Dermis blood vessel endothelial cell (primary cell): ENCODE measurements at places on chromosomes 16 and 17.
A peak's percentile ranks its signal among the peaks of the same experiment; 100 is the strongest.

DNA sequence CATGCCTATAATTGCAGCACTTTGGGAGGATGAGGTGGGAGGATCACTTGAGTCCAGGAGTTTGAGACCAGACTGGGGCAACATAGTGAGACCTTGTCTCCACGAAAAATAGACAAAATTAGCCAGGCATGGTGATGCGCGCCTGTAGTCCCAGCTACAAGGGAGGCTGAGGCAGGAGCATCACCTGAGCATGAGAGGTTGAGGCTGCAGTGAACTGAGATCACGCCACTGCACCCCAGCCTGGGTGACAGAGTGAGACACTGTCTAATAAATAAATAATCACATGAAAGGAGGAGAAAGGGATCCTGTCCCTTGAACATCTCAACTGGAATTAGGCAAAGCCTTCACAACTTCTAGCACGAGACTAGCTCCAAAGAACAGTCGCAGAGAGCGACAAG is 53.2 kb downstream of the TEKT5 start:
- DNase-seq, result no peak

DNA sequence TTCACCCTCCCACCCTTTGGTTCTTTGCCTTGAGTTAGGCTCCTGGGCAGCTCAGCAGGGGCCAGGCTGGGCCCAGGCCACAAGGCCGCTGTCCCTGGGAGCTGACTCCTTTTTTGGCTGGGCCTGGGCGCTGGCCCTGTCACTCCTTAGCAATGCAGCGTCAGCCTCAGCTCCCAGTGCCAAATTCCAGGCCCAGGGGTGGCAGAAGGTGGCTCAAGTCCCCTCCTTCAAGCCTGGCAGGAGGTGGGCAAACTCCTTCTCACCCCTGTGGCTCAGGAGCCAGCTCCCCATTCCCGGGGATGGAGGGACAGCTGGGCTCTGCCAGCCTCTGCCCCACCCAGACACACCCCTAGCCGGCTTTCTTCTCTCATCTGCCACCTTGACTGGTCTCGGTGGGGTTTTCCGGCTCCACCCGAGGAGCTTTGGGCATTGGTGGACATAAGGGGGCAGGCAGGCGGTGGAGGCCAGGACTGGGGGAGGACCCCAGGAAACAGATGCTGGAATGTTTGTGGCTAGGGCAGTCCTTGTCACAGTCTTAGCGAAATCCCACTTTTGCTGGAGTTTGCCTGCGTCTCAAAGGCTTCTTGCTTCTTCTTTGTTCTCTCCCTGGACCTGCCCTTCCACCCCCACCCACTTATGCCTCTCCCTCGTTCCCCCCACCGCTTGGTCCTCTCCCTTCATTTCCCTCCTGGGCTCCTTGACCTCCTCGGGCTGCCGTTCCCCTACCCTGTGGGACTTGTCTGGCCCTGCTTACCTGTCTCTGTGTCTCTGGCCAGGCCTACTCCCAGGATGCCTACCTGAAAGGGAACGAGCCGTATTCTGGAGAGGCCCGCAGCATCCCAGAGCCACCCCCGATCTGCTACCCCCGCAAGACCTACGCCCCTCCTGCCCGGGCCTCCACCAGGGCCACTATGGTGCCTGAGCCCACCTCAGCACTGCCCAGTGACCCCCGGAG is 37.4 kb downstream of the ARHGAP23 start:
- no peak for DNase-seq

GRCh38 chr17:1074886-1075605 is 78.1 kb downstream of the TIMM22 start:
- no peak for DNase-seq

DNA sequence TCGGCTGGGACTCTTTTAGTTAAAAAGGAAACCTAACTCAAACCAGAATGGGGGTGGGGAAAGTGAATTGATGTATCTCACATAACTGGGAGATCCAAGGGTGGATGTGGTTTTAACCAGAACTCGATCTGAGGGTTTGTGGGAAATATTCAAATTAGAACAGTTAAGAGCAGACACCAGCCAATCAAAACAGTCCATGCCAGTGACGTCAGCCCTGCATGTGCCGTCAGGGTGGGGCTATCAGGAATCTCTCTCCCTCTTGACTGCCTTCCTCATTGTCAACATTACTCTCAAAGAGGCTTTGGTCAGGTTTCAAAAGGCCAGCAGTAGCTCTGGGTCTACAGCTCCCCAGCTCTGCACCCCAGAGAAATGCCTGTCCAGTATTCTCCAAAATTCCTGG is 94.2 kb upstream of the HSBP1 start:
- DNase-seq, result no peak

DNA sequence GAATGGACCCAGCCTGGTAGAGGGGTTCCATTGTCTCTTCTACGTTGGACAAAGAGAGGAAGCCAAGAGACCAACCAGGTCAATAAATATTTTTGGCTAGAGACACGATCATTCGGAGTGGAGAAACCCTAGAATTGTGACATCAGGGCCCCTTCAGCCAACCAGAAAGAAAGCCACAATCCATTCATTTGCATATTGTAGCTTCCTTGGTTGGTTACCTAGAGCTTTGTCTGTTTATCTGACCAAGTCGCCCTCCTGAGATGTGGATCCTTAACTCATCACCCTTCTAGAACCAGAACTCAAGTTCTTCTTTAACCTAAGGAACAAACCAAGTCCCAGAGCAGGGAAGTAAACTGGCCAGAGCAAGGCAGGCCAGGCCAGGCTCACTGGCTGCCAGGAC is at the start of gene CCDC182:
CCDC182 (minus strand) TSS at position 58 of the 400 bp plus-strand sequence; CDS start at position 31, 27 bp downstream.
- no peak for DNase-seq

GRCh38 chr17:73228748-73229236 is 32.9 kb downstream of the CPSF4L start:
- DNase-seq, result peak; percentile 75

GRCh38 chr16:29745121-29745852 is 503 bp downstream of the C16orf54 start:
- no peak for DNase-seq

DNA sequence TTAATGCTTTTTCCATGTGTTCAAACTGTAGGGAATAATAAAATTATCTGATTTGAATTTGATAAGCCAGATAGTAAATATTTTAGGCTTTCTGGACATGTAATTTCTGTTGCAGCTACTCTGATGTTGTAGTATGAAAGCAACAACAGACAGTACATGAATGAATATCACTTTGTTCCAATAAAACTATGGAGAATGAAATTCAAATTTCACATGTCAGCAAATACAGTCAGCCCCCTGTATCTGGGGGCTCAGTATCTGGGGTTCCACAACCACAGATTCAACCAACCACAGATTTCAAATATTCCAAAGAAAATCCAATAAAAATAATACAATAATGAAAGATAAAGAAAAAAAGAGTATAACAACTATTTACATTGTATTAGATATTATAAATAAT is 8.2 kb upstream of the CLTC start:
- no peak for DNase-seq

DNA sequence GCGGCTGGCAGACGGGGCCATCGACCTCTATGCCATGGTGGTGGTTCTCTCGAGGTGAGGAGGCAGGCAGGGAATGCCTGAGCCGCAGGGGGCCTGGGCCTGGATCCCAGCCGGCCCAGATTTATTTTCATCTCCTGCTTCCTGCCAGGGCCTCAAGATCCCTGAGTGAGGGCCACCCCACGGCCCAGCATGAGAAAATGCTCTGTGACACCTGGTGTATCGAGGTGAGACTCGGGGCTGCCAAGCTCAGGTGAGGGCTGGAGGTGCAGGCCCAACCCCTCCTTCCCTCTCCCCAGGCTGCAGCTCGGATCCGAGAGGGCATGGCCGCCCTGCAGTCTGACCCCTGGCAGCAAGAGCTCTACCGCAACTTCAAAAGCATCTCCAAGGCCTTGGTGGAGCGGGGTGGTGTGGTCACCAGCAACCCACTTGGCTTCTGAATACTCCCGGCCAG is 4.9 kb downstream of the ACADVL start:
- no peak for DNase-seq

- no peak for DNase-seq
Measured at GRCh38 chr17:81680150-81680549, 3.4 kb downstream of the ARL16 start.

DNA sequence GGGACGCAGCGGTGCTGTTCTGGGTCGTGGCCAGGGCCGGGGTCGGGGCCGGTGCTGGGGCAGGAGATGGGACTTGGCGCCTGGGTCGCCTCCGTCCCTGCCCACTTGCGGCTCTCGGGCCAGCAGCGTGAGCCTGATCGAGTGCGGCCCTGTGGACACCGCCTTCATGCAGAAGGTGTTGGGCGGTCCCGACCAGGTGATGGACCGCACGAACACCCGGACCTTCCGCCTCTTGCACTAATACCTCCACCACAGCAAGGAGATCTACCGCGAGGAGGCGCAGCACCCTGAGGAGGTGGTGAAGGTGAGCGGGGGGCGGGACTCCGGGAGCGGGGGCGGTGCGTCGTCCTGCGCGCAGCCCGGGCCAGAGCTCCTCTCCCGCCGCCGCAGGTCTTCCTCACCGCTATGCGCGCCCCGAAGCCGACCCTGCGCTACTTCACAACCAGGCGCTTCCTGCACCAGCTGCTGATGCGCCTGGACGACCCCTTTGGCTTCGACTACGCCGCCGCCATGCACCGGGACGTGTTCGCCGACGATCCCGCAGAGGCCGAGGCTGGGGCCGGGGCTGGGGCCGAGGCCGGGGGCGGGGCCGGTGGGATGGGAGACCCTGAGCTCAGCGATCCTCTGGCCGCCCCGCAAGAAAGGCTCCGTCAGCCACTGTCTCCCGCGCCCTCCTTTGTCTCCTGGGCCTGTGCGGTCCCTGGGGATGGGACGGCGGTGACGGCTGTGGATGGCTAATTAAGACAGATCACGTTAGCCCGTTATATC is 4.5 kb upstream of the HSD17B1 start:
- DNase-seq, result peak; percentile 76

GRCh38 chr17:45101546-45101882 is 30.8 kb downstream of the PLCD3 start:
- DNase-seq, result no peak

DNA sequence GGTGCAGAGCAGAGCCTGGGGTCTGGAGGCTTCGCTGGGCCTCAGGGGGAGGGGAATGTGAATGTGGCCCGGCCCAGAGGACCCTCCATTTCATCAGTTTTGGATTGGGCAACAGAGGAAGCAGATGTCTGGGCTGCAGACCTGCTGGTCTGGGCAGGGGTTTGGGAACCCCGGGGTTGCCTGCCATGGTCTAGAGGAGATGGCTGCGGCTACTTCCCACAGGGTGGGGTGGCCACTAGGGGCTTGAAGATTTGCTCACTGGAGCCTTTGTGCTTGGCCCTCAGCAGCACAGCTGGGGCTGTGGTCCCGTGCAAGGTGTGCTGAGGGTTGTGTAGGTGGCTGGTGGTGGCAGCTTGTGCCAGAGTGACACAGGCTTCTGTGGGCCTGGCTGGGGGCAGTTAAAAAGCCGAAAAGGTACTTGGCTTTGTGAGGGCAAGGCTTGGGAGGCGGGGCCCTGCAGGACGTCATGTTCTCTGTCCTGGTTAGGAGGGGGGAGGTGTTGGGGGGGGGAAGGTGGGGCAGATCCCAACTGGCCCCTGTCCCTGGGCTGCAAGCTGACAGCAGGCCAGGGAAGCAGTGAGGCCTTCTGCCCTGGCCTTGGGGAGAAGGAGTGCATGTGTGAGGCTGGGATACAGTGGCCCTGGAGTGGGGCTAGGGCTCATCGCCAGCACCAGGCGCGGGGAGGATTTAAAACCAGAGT is 98.0 kb downstream of the KPNA2 start:
- DNase-seq, result no peak

- no peak for DNase-seq
Measured at GRCh38 chr17:49990331-49990730, 4.7 kb downstream of the DLX3 start.

- DNase-seq, result no peak
Measured at GRCh38 chr16:1989209-1990100, at the start of gene SYNGR3. Gene SYNGR3, plus strand, starts transcription at chr16:1989970. Its CDS starts 133 bp downstream, at chr16:1990103.

GRCh38 chr16:53599548-53599947 is 96.5 kb upstream of the AKTIP start:
- no peak for DNase-seq

GRCh38 chr16:29996766-29997250 is 767 bp downstream of the INO80E start:
- no peak for DNase-seq

DNA sequence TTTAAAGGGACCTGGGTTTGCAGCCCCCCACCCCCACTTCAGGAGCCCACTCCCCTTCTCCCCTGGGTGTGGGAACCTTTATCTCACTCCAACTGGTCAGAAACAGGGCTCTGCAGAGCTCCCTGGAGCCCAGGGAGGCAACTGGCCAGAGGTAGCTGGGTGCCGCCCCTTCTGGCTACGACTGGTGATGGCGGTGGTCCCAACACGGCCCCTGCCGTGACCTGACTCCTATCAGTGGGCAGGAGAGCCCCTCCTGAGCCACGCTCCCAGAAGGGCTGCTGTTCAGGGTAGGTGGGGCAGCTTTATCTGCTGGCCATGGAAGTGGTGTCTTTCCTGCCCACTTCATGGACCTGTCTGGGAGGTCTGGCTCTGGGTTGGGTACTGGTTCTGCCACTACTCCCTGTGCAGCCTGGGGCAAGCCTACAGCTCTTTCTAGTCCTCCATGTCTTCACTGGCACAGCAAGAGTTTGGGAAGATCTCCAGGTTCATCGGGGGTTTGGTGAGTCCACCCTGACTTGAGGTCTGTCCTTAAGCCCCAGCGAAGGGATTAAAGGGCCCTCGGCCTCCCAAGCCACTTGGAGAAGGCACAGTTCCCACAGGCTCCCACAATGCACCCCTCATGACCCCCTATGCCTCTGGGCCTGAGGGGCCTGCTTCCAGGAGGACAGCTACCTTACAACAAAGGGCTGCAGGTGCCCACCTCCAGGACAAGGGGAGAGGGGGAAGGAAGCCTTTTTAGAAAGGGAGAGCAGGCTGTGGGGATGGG is 5.5 kb upstream of the SREBF1 start:
- DNase-seq, result no peak

DNA sequence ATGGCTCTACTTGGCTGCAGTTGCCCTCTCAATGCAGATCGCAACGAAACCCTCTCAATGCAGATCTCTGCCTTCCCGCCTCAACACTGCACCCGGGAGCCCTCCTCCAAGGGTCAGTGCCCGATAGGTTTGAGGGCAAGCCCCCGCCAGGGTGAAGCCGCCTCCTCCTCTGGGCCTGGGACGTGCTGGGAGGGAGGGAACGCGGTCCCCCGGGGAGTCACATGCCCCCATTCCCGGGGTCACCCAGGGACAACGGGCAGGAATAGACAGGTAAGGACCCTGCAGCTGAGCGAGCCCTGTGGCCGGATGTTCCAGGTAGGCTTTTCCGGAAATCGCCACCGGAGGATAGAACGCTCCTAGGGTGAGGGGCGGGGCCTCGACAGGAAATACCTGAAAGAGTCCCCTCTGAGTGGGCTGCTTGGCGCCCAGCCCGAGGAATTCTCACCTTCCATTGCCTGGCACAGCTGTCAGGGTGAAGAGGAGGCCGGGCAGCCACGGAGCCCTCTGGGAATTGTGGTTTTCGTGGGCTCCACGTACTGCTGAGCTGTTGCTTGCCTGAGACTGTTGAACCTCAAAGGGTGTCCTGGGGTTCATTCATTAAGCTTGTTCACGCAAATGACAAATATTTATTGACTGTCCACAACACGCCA is 12.8 kb downstream of the ZNF174 start:
- DNase-seq, result no peak
